ENCODE measurements at places on chromosomes 6 and 20. TPM values are rescaled to one million over a fixed set of nuclear protein-coding genes. Genes with fewer than 3 reads are reported as not detected.

GRCh38 chr20:55239269-55239668 lies 763.9 kb downstream of the DOK5 start:
- no peaks in the 10 kb centered on the region for H3K27me3 ChIP-seq
- no peak for DNase-seq
- no peaks in the 10 kb centered on the region for H3K36me3 ChIP-seq
- H3K27ac ChIP-seq: no peak overlapping the region

DNA sequence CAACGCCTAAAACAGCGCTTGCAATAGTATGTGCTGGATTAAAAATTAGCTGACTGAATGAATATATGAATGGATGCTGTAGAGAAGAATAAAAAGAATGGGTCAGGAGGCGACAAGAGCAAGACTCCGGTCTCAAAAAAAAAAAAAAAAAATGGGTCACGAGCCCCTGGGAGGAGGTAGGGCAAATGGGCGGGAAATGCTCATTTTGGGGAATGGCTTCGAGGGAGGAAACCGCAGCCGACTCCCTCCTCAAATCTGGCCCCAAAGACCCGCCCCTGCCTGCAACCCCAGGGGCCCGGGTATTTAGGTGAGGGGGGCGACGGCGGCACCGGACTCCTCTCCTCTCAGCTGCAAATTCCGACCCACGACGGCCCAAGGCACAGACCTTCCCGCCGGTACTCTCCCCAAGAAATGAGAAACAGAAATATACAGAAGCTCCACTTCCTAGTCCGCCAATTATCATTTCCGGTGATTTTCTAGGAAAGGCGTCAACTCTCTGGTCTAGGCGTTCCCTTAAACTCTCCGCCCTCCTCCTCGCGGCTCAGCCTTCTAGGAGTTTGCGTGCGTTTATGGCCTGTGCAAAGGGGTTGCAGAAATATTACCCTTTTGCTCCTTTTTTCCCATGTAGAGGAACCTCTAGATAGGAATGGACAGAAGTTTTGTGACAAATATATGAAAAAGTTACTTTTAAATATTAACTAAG lies at the start of gene ZNF311:
Gene ZNF311 (minus strand): TSS at position 133 of the 703 bp plus-strand sequence. CDS start 1,361 bp downstream, outside the sequence.
- DNase-seq: peak; percentile 79
- H3K36me3 ChIP-seq: no peaks in the 10 kb centered on the region
- H3K4me3 ChIP-seq: peak within 1 kb of the TSS; percentile 62

TRIM15 gene
- 1.6 TPM for polyA plus RNA-seq

PTCHD4 gene
- polyA plus RNA-seq: 0.75 TPM

AGPAT1 gene
- polyA plus RNA-seq: 42.9 TPM

PFDN4 gene
- 68.8 TPM for polyA plus RNA-seq

MAP1LC3A gene
- polyA plus RNA-seq: 92.9 TPM
